Kidney tubule cell (primary cell): ENCODE measurements at places on chromosomes 6 and 20.

DNA sequence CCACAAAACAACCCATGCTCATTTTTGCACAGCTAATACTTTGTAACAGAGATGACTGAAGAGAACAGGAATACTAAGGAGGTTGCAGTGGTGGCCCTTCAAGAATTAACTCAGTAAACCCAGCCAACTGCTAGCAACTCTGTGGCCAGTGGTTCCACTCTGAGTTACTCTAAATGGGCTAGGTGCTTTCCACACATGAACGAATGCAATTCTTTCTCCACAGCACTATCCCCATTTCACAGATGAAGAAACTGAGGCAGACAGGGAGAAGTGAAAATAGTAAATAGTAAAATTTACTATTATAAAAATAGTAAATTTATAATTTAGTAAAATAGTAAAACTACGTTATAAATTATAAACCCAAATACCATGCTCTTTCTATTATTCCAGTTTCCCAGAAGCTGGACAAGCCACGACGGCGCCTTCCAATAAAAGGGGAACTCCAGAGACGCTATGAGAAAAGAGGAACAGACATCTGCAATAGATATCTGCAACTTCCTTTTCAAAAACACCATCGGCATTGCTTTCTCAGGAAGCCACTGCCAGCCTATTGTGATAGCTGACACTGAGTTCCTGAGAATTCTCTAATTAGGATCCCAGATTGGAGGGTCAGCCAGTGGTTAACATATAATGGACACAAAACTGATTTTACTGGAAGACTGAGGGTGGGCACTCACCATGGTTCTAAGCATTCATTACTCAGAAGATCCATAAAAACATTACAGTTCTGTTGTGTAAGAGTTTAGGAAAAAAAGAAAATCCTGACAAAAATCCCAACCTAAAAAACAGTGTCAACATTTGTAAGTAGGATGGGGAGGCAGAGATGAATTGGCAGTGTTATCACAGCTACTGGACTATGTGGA, 16.2 kb downstream of the FKBP1A start:
- no peak for DNase-seq

DNA sequence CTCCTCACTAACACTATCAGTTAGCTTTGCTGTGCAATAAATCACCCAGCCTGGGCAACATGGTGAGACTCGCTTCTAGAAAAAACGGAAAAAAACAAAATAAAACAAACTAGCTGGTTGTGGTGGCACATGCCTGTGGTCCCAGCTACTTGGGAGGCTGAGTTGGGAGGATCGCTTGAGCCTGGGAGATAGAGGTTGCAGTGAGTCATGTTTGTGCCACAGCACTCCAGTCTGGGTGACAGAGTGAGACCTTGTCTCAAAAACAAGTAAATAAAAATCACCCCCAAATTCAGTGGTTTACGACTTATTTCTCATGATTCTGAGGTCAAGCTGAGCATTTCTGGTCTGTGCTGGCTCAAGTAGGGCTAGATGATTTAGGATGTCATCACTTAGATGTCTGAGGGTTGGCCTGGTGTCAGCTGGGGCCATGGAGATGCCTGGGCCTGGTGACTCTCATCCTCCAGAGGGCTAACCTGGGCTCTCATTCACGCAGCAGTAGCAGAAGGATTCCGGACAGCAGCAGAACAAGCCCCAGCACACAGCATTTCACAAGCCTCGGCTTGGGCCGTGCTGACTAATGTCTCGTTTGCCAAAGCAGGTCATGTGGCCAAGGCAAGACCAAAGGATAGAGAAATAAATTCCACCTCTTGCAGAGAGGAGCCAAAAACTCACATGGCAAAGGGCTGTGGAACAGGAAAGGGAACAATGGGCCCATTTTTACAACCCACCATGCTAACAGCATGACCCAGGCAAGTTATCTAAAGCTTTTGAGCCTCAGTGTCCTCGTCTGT, 32.5 kb downstream of the MGME1 start:
- DNase-seq: peak; percentile 69

GRCh38 chr6:81216668-81217067, 535.8 kb downstream of the TENT5A start:
- no peak for DNase-seq

DNA sequence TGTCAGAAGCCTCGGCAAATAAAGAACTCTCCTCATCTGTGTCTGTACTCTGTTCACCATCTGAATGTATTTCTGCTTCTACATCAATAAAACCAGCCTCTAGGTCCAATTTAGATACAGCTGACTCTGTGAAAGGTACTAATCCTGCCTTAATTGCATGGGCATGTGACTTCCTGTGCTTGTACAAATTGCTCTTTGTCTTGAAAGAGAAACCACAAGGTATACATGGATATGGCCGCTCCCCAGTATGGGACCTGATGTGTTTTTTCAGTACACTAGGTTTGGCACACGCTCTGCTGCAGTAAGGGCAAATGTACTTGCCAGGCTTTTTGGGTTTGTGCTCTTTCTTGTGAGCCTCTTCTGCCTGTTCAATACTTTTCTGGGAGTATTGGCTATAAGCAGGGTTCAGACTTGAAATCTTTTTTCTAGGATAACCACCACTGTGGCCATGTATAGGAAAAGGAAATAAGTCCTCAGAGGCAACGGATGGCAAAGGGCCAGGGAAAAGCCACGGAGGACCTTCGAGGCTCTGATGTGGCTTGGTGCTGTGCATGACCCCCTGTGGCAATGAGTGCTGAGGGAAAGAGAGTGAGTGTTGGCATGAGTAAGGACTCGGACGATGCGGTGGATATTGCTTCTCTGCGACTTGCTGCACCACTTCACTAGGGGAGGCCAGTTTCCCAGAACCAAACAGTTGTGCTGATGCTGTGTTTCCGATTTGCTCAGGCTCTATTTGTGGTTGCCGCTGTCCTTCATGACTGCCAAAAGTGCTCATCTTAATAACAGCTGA, 170.9 kb downstream of the HIVEP2 start:
- no peak for DNase-seq
